Epithelial cell of proximal tubule (primary cell): ENCODE measurements at places on chromosomes 1 and 21.

GRCh38 chr1:172699695-172700227 is 40.9 kb downstream of the FASLG start:
- no peak for DNase-seq

GRCh38 chr1:213273546-213273945 is 222.5 kb downstream of the RPS6KC1 start:
- DNase-seq = no peak

DNA sequence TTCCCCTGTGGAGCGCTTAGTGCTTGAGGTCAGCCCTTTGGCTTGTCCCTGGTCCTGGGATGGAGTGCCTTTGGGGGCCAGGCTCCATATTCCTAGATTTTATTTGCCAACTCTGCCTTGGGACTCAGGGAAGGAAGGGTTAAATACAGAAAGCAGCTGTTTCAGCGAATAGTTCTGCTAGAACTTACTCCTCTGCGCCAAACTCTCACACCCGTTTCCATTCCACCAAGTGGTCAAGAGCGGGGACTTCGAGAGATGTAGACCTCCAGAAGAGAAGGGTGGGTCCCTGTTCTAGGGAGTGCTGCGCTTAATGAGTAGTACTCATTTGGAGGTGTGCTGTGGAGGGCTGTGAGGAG is 704 bp upstream of the TOMM40L start:
- no peak for DNase-seq

DNA sequence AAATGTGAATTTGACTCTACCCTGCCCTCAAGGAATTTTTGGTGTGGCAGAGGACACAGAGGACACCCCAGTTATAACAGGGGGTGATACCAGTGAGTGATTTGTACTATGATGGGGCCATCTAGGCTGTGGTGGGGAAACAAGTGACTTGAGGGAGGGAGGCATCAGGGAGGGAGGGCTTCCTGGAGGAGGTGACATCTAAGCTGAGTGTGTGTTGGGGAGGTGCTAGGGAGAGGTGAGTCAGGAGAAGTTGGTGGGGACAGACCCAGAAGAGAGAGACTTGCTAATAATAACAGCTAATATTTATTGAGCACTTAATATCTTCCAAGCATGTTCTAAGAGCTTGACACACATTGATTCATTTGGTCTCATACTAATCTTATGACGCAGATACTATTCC is 19.9 kb upstream of the TTC4 start:
- DNase-seq = no peak

GRCh38 chr1:167683641-167684502 is 37.9 kb upstream of the MPZL1 start:
- no peak for DNase-seq

- DNase-seq = no peak
Observed at GRCh38 chr1:5953386-5953785, 38.8 kb downstream of the NPHP4 start.

GRCh38 chr1:44645476-44646244 is 28.6 kb downstream of the TMEM53 start:
- DNase-seq = no peak

DNA sequence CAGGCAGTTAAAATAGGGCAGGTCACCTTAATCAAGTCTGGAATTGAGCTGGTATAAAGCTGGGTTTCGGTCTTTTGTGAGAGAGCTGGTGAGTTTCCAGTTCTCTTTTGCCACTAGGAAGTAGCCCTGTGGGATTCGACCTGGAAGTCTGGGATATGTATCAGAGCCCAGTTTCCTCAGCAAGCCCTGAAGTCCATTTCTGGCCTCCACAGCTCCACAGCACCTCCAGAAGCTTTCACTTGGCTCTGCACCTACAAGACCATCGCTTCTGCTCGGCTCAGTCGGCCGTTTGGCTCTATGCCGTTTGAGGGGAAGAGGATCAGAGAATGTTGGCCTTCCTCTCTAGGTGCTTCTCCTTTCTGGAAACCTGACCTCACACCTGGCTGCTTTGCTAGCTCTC is 148.0 kb downstream of the GALNT2 start:
- DNase-seq = peak; percentile 27

GRCh38 chr1:207027206-207027777 is 5.3 kb downstream of the C1orf116 start:
- DNase-seq = peak; percentile 78

DNA sequence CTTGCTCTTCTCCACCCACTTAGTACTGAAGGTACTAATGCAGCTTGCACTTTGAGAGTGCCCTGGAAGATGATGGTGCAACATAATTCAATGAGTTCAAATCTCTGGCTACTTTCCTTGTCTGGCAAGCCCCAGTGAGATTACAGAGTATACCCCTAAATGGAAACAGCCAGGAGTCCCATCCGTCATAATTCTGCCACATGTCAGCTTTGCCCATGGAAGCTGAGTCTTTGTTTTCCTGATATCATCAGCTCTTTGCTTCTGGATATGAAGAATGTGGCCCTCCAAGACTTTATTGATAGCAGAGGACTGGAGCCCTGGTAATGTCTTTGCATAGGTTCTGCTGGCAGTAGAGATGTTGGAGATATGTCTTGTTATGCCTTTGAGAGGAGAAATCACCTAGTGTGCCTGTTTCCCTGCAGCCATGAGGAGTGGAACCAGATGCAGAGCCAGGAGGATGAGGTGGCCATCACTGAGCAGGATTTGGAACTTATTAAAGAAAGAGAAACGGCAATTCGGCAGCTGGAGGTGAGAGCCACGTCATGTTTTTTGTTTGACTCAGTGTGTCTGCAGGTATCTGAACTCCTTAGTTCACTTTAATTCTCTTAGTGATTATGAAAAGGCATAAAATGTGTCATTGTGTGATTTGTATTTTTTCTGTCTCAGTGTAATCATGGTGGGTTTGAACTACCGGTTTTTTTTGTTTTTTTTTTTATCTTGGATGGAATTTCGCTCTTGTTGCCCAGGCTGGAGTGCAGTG is 18.7 kb upstream of the PPP1R8 start:
- DNase-seq = no peak

DNA sequence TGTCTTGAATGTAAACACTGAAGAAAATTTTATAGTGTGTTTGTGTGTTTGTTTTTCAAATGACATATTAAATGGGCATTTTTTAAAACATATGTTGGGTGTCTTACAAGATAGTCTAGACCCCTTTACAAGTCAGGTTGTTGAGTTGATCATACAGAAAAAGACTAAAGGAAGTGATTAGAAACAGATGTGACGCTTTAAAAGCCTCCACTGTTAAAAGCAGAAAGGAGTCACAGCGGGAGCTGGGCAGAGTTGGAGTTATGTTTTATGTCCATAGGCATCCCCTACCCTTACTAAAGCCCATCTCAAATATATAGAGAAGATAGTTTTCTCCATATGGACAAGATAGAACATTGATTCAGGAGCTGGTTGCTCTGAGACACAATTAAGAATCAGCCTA is 393.9 kb downstream of the PLPP3 start:
- no peak for DNase-seq

- peak; percentile 75 for DNase-seq
Observed at GRCh38 chr1:108049178-108049819, 84.3 kb upstream of the VAV3 start.

DNA sequence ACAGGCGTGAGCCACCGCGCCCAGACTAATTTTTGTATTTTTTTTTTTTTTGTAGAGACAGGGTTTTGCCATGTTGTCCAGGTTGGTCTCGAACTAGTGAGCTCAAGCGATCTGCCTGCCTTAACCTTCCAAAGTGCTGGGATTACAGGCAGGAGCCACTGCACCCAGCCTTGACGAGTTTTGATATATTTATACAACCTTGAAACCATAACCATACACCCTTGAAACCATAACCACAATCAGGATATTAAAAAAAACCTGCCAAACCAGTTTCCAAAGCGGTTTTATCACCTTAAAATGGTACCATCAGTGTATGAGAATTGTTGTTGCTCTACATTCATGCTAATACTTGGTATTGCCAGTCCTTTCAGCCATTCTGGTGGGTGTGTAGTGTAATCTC is 3.7 kb upstream of the PHACTR4 start:
- no peak for DNase-seq

DNA sequence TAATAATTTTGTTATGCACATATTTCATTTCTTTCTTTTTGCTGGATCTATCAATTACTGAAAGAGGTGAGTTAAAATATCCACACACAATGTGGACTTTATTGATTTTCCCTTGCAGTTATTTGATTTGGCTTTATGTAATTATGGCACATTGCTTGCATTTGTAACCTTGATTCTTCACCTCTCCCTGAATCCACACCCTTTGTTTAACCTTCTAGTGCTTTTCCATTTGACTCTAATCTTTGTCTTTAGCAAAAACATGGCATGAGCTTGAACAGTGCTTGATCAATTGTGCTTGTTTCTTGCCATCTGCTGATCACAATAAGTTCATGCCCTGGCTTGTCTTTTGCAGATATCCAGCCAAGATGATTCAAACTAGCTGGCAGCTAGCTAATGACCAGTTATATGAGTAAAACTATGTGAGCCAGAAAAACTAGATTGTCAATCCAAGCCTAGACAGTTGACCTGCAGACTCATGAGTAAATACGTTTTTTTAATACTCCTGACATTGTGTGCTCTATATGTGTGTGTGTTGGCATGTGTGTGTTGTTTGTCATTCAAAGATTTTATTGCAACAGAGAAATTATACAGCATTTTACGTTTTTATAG is 899.2 kb downstream of the NCAM2 start:
- DNase-seq = no peak

DNA sequence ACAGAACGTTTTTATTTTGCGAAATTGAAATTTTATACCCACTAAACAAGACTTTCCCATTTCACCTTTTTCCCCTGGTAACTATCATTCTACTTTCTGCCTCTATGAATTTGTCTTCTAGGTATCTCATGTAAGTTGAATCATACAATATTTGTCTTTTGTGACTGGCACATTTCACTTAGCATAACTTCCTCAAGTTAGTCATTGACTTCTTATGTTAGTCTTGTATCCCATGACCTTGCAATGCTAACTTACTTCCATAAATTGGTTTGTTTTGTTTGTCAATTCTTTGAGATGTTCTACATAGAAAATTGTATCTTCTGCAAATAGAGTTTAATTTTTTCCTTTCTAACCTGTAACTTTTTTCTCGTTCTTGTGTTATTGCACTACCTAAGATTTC is 26.9 kb downstream of the SH3BP5L start:
- no peak for DNase-seq

DNA sequence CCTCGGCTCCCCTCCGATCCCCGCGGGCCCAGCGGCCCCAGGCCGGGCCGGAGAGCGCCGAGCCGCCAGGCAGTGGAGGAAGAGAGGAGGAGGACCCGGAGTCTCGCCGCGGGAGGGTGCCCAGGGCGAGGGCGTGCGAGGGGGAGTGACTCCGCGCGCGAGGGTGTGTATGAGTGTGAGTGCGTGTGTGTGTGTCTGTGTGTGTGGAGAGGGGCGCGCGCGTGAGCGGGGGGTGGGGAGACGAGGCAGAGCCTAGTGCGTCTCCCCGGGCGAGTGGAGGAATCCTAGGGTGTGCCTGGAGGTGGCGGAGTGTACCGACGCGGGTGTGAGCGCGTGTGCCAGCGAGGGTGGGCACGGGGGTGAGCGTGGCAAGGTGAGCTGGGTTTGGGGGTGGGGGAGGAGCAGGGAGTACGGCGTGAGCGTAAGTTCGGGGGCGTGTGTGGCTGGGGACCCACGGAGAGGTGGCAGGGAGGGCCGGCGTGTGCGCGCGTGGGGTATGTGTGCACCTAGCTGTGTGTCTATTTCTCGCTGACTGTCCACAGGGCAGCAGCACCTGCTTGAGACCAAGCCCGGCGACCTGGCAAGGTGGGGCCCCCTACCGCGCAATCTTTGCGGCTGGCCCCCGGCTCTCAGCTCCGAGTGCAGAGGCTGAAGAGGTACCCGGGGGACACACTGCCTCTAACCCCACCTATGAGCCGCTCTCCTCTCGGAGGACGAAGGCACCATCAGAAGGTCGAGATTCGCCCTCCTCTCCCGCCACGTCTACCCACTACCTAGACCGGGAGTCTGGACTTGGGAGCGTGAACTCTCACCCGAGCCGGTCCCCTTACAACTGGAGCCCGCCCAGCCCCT is 784 bp upstream of the KCND3 start:
- no peak for DNase-seq

DNA sequence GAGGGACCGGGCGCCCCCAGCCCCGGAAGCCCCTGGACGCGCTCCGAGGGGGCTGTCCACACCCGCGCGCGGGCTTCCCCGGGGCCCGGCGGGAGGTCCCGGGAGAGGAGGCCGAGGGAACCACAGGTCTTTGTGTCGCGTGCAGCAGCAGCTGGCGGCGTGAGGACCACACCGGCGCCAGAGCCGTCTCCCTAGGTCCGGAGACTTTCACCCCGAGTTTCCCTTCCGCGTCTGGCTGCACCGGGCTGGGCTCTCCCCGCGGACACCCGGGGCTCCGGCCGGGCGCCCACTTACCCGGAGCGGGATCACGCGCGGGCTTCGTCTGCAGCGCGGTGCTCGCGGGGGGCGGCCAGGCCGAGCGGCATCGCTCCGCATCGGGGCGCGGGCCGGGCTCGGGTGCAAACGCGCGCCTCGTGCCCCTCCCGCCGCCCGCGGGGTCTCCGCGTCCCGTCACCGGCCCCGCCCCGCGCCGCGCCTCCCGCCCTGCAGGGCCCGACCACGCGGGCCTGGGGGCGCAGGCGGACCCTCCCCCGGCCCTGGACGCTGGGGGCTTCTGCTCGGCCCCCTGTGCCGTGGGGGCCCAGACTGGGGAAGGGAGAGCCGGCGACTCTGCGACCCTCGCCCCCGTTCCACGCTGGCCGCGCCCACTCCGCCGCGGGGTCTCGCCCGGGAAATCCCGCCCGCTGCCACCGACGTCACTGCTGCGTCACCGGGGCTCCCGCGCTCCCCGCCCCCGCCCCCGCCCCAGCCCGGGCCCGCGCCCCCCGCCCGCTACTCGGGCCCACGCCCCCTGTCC is at the start of gene GNG4:
Gene GNG4 (minus strand): TSS at position 417 of the 796 bp plus-strand sequence. CDS start 65,946 bp downstream, outside the sequence.
- no peak for DNase-seq

DNA sequence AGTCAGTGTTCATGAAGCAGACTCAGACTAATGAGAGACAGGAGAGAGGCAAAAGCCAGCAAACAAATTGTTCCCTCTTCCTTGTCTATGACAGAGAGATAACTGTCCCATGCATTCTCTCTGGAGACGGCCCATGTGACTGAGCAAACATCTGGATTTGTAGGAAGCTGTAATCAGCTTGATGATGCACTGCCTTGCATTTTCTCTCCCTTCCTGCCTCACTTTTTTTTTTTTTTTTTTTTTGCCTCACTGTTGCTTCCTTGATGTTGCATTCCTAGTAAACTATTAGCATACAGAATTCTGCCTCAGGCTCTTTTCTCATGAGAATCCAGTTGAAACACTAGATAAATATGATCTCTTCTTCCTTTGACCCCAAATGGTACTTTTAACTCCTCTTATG is 134.5 kb downstream of the HHIPL2 start:
- no peak for DNase-seq

DNA sequence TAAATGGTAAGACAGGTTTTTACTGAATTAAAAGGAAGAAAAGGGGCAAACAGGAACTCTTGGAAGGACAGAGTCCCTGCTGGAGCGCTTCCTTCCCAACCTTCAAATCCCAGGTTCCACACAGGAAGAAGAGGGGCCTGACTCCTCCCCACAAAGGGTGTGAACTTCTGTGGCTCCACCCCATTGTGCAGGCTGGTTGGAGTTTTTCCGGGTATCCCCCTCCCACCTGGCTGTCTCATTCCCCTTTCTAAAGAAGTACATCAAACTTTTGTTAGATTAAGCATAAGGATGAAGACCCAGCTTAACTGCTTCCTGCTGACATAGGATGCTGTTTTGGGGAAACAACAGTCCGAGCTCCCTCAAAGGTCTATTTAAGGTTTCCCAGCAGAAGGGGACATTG is 187.7 kb downstream of the FCRL5 start:
- DNase-seq = no peak
